Frontal cortex (tissue), 4 donors: ENCODE measurements at places on chromosomes 16 and 17. TPM values are rescaled to one million over a fixed set of nuclear protein-coding genes. Genes with fewer than 3 reads are reported as not detected.

The CD300LD gene
- total RNA-seq = not detected

- no peak for DNase-seq
These were observed 238.7 kb upstream of the TOX3 start for GRCh38 chr16:52785653-52786052.

DNA sequence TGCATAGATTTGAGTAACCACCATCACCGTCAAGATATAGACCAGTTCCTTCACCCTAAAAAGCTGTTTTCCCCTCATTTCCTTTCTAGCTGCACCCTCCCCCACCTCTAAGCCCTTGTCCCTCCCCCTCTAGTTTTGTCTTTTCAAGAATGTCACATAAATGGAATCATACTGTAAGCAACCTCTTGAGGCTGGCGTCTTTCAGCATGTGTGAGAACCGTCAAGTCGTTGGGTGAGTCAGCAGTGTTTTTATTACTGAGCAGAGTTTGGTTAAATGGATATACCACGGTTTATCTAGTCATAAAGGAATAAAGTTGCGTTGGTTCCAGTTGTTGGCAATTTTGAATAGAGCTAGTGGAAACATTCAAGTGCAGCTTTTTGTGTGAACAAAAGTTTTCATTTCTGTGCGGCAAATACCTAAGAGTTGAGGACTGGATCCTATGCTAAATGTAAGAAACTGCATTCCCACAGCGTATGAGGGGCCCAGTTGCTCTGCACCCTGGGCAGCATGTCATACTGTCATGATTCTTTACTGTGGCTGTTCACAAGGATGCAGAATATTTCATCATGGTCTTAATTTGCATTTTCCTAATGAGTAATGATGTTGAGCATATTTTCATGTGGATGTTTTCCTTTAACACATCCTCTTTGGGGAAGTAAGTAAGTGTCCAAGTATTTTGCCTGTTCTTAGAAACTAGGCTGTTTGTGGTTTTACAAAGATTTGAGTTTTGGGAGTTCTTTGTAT is 264.3 kb downstream of the CPPED1 start:
- DNase-seq = no peak

GRCh38 chr17:61756561-61756960 is 106.8 kb downstream of the BRIP1 start:
- DNase-seq = no peak

GRCh38 chr17:81132770-81133723 is 32.3 kb upstream of the PVALEF start:
- peak; percentile 45 for DNase-seq

DNA sequence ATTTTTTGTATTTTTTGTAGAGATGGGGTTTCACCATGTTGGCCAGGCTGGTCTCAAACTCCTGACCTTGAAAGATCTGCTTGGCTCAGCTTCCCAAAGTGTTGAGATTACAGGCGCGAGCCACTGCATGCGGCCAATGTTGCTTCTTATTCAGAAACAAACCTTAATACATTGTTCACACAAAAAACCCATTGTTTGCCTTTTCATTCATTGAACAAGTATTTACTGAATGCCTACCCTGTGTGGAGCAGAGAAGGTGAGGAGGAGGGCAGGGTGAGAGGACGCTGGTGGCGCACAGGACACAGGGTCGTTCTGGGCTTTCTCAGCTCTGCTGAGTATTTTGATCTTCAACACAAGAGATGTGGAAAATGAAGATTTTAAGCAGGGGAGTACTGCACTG is 8.0 kb upstream of the KRT23 start:
- DNase-seq = no peak

DNA sequence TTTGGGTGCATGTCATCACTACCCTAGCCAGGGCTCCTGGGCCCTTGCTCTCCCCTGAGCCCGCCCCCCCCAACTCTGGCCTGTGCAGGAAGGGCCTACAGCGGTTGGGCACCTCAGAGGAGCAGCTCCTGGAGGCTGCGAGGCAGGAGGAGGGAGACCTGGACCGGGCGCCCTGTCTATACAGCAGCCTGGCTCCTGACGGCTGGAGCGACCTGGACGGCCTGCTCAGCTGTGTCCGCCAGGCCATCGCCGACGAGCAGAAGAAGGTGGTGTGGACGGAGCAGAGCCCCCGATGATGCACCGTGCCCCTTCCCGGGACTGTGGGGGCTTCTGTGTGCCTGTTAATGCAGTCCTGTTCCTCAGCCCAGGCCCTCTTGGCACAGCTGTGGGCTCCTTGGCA is 12.1 kb downstream of the SGSH start:
- DNase-seq = no peak

DNA sequence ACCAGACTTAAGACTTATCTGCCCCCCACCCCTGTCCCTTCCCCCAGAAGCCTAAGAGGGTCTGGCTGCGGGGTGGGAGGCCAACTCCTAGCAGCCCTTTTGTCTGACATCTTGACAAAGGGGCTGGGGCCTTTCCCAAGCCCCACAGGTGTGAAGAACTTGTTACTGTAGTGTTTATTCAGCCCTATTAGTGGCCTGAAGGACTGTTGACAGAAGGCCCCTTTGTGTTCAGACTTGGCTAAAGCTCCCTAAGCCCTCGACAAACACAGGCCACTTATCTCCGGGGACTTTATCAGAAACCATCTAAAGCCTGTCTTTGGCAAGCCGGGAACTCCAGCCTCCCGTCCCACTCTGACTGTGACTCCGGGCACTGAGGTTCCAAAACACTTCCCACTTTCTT is 129.8 kb downstream of the NTN1 start:
- DNase-seq = peak; percentile 25

DNA sequence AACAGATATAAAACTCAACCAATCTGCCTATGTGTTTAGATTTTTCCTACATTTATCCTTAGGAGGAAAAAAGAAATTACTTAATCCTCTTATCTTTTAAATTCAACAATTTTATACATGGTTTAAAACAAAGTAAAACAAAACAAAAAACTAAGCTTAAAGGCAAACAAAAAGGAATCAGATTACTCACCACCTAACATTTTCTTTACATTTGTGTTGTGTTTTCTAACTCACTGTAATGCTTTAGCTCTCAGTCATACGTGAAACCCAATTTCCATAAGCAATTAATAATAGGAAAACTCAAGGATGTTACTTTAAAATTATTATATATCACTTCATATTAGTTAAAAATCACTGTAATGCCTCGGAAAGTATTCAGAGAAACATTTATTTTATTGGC is 6.7 kb upstream of the IRX5 start:
- DNase-seq = no peak

The EME1 gene
- total RNA-seq = 1.2 TPM

DNA sequence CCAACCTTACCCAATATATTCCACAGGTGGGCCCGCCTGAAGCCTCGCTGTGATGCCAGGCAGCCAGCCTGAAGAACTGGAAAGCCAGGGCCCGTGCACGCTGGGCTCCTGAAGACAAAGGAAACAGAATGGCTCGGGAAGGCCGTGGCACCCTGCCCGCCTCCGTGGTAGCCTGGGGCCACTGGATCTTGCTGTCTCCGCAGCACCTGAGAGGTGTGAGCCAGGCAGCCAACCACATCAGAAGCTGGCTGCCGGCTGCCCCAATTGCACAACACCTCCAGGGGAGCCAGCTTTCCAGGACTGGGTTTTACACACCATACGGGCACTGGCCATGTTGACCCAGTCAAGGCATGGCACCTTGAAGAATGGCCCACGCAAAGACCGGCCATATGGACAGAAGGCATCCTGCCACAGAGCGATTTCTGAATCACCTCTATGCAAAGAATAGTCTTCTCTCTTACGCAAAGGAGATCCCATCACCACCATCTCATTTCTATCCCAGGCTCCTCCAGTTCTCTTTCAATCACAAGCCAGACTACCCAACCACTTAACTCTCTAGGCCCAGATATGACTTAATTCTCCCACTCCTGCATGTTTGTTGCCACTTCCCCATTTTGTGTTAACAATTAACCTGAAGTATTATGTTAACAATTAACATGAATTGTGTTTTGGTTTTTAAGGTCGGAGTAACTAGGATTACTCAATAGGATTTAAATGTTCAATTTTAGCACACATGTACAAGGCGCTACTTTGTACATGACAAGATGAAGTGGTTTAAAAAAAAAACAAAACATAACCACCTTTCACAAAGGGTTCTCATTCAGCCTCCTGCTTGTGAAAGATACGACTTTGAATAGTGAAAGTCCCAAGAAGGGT is 32.1 kb downstream of the ZFHX3 start:
- no peak for DNase-seq

DNA sequence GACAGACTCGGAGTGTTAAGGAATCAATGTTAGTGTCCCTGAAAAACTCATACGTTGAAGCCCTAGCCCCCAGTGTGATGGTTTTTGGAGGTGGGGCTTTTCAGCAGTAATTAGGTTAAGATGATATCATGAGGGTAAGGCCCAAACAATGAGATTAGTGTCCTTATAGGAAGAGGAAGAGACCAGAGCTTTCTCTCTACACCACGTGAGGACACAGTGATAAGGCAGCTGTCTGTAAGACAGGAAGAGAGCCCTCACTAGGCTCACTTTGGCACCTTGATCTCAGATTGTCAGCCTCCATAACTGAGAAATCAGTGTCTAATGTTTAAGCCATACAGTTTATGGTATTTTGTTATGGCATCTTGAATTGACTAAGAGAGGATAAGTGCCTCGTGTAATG is 403.2 kb downstream of the NPIPA7 start:
- DNase-seq = no peak

DNA sequence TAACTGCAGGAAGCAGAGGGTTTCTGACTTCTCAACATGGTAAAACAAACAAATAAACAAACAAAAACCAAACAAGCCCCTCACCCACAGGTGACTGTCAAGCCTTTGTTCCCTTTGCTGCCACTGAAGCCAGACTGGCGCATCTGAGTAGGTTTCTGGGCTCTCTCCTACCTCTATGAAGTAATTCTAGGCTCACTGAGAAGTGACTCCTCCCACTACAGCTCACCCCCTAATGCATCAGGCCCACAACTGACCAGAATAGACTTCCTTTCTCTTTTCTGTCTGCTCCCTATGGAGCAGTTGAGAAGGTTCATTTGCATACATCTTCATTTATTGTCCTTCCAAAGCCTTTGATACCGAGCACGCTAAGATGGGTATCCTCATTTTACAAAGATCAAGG is 77.0 kb upstream of the CCL2 start:
- no peak for DNase-seq

DNA sequence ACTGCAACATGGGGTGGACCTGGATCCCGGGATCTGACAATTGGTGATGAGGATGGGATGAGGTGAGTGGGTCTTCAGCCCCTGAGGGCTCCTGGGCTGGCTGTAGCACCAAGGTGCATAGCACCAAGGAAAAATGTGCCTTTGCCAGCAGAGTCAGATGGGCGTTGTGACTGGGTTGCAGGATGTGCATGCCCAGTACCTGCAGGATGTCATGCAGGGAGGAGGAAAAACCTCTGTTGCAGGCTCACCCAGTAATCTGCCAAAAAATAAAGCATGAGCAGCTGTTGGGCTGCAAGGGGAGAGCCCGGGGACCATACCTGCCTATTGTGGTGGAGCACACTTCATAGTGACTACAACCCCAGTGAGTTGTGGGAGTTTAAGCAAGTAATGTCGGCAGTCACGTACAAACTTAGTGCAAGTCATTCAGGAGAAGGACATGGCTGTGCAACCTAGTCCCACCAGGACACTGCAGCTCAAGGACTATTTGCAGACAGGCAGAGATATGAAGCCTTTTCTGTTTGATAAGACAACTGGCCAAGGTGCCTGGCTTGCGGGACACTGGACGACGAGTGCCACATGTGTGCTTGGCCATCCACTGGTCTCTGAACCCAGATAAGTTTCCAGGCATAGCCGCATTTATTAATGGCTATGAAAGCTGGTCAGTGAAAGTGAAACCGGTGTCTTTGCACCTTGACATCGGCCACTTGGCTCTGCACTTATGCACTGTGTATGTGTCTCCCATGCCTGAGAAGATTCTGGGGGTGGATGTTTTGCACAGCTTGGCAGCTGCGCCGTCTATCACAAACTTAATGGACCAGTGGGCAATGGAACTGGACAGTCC is 499.8 kb downstream of the KCNJ2 start:
- DNase-seq = no peak

- DNase-seq = no peak
These were observed 41.0 kb downstream of the PAFAH1B1 start for GRCh38 chr17:2634361-2634960.

- DNase-seq = no peak
These were observed 153.9 kb downstream of the KCNJ2 start for GRCh38 chr17:70323269-70323668.

DNA sequence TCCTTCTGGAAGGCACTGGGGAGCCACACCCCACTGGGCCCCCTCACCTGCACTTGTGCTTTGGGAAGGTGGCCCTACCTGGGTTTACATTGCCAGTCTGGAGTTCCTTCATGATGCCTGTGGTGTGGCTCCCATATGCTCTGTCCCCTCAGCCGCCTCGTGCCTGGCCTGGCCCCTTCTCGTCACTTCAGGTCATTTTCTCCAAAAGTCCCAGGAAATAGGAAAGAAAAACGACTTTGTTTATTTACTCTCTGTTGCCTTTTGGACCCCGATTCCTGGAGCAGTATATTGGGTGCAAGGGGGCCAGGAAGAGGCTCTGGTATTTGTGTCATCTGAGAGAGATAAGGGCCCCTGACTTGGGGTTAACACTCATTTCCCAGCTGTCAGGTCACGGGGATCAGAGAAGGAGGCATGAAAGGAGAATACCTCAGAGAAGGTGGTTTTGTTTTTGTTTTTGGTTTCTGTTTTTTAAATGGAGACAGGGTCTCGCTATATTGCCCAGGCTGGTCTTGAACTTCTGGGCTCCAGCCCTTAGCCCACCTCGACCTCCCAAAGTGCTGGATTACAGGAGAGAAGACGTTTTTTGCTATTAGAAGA is 4.7 kb downstream of the SOCS3 start:
- no peak for DNase-seq

GRCh38 chr17:51238255-51238887 is 21.5 kb downstream of the MBTD1 start:
- DNase-seq = no peak

DNA sequence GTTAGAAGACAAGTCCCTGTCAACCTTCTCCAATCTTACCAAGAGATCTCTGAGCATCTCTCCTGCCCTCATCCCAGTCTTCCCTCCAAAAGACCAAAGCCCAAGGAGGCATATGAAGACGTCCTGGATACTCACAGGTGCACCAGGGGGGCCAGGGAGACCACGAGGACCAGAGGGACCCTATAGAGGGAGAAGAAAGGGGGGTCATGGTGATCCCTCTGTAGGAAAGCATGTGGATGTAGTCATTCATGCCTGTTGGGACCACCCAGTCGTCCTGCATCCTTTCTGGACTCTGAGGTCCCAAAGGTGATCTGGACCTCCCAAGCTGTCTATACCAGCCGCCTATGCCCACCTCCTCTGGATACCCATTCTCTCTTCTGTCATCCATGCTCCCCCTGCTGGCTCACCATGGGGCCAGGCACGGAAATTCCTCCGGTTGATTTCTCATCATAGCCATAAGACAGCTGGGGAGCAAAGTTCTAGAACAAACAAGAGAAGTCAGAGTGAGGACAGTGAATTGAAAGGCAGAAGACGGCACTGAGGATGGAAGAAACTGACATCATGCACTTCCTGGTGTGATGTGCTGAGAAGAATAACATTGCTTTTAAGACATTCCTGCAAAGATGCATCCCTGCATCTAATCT is 3.3 kb downstream of the COL1A1 start:
- peak; percentile 66 for DNase-seq
